ENCODE measurements at places on chromosomes 3 and 15.

DNA sequence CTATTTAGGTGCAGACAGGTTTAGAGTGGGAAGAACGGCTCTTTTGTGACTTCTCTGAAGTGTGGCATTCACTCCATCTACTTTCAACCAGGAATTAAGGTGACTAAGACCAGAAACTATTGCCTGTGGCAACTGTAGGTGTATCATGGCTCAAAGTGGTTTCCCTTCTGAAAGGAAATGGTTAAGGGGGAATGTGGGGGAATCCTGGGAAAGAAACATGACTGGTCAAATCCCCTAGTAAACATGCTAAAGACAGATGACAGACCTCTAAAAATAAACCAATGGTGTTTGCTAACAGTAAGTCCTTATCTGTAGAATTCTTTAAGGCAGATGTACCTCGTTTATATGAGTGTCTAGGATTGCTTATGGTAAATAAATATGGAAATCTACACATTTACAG, 56.9 kb downstream of the MEGF11 start:
- no peak for DNase-seq

- DNase-seq: no peak
Observed at GRCh38 chr3:4584456-4585249, 91.5 kb downstream of the ITPR1 start.

GRCh38 chr3:95327478-95327877, 1264.6 kb downstream of the NSUN3 start:
- no peak for DNase-seq

DNA sequence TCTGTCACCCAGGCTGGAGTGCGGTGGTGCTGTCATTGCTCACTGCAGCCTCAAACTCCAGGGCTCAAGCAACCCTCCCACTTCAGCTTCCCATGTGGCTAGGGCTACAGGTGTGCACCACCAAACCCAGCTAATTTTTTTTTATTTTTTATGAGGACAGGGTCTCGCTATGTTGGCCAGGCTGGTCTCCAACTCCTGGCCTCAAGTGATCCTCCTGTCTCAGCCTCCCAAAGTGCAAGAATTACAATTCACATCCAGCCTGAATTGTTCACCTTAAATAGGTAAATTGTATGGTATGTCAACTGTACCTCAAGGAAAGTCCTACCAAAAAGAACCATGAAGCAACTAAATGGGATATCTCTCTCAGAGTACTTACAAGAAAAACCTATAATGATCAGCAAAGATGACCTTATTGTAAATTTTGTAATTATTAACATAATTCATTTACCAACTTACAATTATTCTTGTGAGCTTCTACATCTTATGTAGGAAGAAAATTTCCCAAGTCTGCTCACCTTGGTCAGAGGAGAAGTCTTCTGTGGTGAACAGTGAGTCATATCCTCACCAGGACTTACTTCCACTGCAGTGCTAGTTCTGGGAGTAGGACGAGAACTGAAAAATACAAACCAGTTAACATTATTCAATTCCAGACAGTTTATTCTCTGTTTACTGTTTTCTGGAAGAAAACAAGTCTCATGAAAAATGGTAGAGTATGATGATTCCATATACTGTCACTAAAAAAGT, 54.4 kb downstream of the ULK4 start:
- DNase-seq: no peak

DNA sequence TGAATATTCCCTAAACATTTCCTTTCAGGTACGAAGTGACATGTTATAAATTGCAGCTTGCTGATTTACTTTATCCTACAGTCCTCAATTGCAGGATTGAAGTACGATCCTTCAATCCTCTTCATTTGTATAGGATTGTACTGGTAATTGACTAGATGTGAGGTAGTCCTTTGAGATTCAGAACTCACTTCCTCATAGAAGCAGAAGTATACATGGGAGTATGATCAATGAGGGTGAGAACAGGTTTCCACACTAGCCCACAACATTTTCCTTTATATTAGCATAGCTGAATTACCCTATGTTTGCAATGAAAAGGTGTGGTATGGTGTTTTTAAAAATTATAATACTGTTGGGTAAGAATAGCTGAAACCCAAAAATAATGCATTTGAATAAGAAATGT, 160.0 kb upstream of the UMPS start:
- DNase-seq: no peak

DNA sequence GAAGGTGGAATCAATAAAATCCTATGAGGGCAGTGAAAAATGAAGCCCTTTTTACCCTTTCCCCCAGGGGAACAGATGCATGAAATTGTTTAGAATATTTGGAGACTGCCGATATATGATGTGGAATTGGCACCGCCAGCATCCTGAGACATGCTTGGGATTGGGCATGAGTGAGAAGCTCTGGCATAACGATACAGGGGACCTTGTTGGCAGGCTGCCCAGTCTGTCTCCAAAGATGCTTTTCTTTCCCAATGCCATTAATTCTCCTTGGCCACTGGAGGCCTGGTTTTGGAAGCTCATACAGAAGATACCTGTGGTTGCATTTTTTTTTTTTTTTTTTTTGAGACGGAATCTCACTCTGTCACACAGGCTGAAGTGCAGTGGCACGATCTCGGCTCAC, 800.6 kb upstream of the LMCD1 start:
- DNase-seq: no peak

DNA sequence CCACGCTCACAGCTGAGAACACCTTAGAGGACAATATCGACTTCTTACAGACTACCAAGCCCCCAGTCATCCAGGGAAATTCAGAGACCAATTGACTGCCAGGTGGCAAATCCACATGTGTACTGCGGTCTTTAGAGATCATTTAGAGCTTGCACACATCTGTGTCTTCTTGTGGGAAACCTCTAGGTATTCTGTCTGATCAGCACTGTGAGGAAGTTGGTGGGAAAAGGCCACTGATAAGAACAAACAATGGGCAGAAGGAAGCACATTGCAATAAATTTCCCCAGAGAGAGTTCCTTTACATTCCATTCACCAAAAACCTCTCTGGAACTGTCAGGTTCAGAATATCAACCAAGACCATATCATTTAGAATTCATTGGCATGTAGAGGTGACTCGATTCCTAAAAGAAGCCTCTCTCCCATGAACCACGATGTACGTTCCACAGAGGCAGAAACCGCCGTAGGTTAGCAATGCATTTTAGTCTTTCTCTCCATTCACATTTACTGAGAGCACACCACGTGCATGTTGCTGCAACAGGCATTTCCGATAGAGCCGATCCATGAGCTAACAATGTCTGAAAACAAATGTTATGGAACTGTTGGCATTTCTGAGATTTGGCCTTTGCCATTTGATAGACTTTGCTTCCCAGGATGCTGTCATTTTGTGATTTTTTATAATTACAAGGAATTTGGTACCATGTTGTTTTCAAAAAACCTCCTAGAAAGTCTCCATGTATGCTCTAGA, 287.3 kb upstream of the TPRG1 start:
- no peak for DNase-seq

- DNase-seq: no peak
Observed at GRCh38 chr3:55207744-55208143, 279.4 kb downstream of the WNT5A start.

GRCh38 chr15:28085489-28086174, 13.5 kb downstream of the OCA2 start:
- no peak for DNase-seq

Data from left ventricle myocardium inferior (tissue), 1 donor.